H1 (cell line): ENCODE measurements at places on chromosomes 6 and 20. TPM values are rescaled to one million over a fixed set of nuclear protein-coding genes. Genes with fewer than 3 reads are reported as not detected.

Gene TBXT
- 0.18 and 0.52 TPM in 2 replicates for polyA plus RNA-seq

DNA sequence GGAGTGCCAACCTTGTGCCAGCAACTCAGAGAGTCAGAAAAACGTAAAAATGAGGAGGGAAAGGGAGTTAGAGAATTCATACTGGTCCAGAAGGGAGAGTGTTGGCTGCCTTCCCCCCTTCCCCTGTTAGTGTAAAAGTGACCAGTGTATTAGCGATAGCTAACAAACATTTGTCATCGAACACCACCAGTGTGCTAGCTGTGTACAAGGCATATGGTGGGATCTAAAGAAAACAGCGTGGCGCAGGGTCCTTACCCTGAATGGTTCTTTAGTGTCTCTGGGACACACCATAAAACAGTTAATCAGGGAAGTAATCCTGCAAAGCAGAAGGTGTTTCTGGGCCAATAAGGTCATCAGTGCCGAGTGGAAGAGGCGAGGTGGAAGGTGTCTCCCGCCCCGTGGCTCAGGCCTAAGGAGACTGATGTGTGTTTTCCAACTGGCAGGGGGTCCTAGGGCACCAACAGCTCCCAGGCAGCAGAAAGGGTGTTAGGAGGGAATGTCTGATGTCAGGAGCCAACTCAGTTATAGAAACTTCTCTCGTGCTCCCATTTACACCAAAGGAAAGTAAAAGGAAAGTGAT, 91.9 kb downstream of the TCP11 start:
- H3K27ac ChIP-seq: 0 out of 2 replicates have a peak overlapping the region, but pooled peaks have one; percentile 47
- DNase-seq: no peak
- peaks cover 45% of the 10 kb centered on the region for H3K4me1 ChIP-seq
- no peaks in the 10 kb centered on the region for H3K36me3 ChIP-seq
- H3K4me3 ChIP-seq: no peak overlapping the region

DNA sequence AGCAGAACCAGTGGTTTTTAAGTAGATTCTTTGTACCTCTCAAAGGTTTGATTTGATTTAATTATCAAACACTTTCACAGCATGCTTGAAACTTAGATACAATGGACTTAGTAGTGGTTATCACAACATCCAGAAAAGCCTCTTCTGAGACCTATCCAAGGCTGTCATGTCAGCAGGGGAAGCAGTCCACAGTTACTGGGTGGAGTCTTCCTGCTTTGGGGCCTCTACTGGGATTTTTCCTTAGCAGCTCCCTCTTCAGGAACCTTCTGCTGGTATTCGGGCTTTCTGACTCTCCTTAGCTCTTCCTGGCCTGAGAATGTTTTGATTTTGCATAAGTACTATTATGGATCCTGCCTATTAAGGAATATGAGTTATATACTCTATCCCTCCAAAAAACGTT, 36.0 kb downstream of the ARFGEF2 start:
- H3K36me3 ChIP-seq: peaks cover 16% of the 10 kb centered on the region
- no peak for DNase-seq
- no peaks in the 10 kb centered on the region for H3K4me1 ChIP-seq
- no peak overlapping the region for H3K4me3 ChIP-seq
- H3K27ac ChIP-seq: no peak overlapping the region

- H3K4me1 ChIP-seq: no peaks in the 10 kb centered on the region; the same call in 1 of the 2 replicates
- no peak overlapping the region for H3K4me3 ChIP-seq
- no peak overlapping the region for H3K27ac ChIP-seq
- no peak for DNase-seq
- H3K27me3 ChIP-seq: no peaks in the 10 kb centered on the region
- H3K36me3 ChIP-seq: no peaks in the 10 kb centered on the region
Observed at GRCh38 chr6:53107091-53107490, 41.5 kb downstream of the GCM1 start.

DNA sequence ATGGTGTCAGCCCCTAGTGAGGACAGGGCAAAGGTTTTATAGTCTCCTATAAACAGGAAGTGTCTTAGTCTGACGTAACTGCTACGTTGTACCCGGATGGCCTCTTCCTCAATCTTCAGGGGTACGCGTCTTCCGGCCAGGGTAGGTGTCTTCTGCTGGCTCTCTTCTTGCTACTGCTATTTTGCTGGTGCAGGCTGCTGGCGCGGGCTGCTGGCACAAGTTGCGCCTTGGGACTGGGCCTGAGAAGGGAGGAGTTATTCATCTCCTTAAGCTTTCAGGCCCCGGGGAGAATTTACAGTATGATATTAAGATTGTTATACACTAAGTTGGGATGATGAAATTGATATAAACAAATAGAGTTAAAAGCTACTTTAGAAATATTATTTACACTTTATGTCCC, 74.4 kb downstream of the HDGFL1 start:
- no peak overlapping the region for H3K4me3 ChIP-seq
- no peaks in the 10 kb centered on the region for H3K27me3 ChIP-seq
- H3K27ac ChIP-seq: no peak overlapping the region
- DNase-seq: no peak
- H3K4me1 ChIP-seq: no peaks in the 10 kb centered on the region
- H3K36me3 ChIP-seq: no peaks in the 10 kb centered on the region
